ENCODE measurements at places on chromosomes 16 and 17. TPM values are rescaled to one million over a fixed set of nuclear protein-coding genes. Genes with fewer than 3 reads are reported as not detected.

The KCNJ12 gene
- 14.6 TPM for total RNA-seq

The G6PC1 gene
- total RNA-seq = not detected

The TEDC2 gene
- total RNA-seq = 2.6 TPM

The VAT1L gene
- 5.2 TPM for total RNA-seq

The LAT gene
- 0.52 TPM for total RNA-seq

The BEAN1 gene
- total RNA-seq = not detected

The SEPTIN12 gene
- total RNA-seq = not detected

The ADORA2B gene
- total RNA-seq = 3.1 TPM

The ZNF423 gene
- 16.7 TPM for total RNA-seq

The DPEP2NB gene
- total RNA-seq = not detected

The C16orf92 gene
- not detected for total RNA-seq

The NPIPB13 gene
- total RNA-seq = 3.7 TPM

The PSMC3IP gene
- total RNA-seq = 2.1 TPM

The TVP23A gene
- total RNA-seq = 2.6 TPM

The EVPLL gene
- total RNA-seq = not detected

The CCL7 gene
- total RNA-seq = not detected

The CES5A gene
- total RNA-seq = not detected

The ITGAX gene
- 1.0 TPM for total RNA-seq

The KRTAP4-9 gene
- total RNA-seq = not detected

The HOXB6 gene
- total RNA-seq = not detected

The GRAPL gene
- total RNA-seq = 0.52 TPM

The CCDC78 gene
- not detected for total RNA-seq

The PRKCB gene
- total RNA-seq = 1.0 TPM

The MCRIP2 gene
- 20.4 TPM for total RNA-seq

The TMEM100 gene
- total RNA-seq = 6.3 TPM

The ITGAD gene
- under 0.01 TPM for total RNA-seq

Data from skeletal muscle tissue (tissue), 5 donors.